ENCODE measurements at places on chromosomes 1 and 21.

GRCh38 chr1:150165622-150166612 is 16.2 kb downstream of the PLEKHO1 start:
- DNase-seq, result peak; percentile 74

GRCh38 chr1:179708434-179709195 is 34.5 kb upstream of the FAM163A start:
- no peak for DNase-seq

DNA sequence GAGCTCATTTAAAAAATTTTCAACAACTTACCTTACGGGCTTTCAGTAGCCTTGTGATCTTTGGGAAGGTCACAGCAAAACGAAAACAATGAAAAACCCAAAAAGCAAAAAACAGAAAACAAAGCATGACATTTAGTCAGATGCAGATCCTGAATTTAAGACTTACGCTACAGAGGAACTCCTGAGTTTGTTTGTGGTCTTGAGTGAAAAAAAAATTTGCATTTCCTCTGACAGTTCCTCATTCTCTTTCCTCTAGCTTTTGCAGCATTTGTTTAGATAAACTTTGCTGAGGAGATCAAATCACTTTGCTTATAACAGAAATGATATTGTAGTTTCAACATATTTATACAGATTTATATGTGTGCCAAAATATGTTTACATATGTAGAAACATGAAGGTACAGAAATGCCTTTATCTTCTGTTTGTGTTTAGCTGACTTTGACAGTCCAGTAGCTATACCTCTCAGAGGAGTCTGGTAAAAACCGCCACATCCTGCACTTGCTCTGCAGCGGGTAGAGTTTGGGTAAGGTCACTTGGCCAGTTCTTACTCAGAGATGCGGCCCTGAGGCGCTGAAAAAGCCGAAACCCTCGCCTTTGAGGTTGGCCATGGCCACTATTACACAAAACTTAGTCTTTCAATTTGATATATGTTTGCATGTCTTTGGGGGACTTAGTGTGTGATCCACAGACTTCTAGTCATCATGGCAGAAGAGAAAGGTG is 142.5 kb downstream of the TNR start:
- peak; percentile 48 for DNase-seq

DNA sequence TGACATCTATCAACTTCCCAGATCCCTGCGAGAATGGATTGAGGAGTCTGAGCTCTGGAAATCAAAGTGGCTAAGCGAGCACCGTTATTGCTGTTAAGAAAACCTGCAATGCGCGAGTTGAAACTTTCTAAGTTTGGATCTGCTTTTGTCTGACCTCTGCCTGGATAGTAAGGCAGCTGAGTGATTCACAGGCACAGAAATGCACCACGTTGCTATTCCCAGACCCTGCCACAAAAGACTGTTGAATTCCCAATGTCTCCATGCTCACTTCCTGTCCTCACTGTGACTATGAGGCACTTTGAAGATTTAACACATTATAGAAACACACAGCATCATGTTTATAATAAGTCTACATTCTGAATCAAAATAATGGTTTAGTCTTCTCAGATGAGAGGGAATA is 27.1 kb upstream of the CNIH3 start:
- no peak for DNase-seq

DNA sequence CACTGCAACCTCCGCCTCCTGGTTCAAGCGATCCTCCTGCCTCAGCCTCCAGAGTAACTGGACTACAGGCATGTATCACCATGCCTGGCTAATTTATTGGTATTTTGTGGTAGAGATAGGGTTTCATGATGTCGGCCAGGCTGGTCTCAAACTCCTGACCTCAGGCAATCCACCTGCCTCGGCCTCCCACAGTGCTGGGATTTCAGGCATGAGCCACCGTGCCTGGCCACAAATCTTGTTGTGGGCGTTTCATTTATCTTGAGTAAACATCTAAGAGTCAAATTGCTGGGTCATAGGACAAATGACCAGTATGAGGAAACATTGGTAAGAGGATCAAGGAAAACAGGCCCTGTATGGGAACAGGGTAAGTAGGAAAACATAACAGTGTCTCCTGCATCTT is 17.9 kb downstream of the TMEM200B start:
- peak; percentile 22 for DNase-seq

GRCh38 chr1:170594066-170594626 is 62.2 kb downstream of the GORAB start:
- no peak for DNase-seq

DNA sequence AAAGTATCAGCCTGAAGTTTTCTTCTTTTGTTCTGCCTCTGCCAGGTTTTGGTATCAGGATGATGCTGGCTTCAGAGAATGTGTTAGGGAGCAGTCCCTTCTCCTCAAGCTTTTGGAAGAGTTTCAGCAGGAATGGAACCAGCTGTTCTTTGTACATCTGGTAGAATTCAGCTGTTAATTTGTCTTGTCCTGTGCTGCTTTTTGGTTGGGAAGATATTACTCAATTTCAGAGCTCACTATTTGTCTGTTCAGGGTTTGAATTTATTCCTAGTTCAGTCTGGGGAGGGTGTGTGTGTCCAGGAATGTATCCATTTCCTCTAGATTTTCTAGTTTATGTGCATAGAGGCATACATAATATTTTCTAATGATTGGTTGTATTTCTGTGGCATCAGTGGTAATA is 12.8 kb downstream of the ZNF678 start:
- no peak for DNase-seq

DNA sequence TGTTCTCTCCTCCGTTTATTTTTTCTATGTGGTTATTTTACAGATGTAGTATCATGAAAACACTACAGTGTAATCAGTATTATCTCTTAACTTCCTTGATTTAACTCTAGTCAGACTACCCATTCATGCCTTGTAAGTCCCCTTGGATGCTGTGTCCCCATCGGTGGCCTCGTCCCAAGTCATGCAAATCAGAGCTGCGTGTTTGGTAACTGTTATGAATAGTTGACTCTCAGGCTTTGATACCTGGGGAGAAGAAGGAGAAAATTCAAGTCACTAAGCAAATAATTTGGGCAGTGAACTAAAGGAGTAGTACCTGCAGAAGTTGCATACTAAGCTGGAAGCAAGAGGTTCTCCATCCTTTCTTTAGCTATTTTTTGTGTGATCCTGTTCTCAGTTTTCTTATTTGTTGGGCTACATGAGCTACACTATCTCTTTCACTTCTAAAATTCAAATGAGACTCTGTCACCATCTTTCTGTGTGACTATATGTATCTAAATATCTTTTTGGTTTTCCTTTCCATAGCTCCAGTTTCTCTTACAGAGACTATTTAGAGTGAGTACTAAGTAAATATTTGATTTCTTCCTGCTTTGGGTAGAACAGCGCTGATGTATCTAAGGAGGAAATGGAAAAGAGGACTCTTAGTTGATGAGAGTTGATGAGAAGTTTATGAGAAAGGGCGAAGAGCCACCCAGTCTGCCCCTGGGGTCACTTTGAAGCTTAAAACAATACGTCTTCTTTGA is 50.9 kb downstream of the VANGL2 start:
- no peak for DNase-seq

DNA sequence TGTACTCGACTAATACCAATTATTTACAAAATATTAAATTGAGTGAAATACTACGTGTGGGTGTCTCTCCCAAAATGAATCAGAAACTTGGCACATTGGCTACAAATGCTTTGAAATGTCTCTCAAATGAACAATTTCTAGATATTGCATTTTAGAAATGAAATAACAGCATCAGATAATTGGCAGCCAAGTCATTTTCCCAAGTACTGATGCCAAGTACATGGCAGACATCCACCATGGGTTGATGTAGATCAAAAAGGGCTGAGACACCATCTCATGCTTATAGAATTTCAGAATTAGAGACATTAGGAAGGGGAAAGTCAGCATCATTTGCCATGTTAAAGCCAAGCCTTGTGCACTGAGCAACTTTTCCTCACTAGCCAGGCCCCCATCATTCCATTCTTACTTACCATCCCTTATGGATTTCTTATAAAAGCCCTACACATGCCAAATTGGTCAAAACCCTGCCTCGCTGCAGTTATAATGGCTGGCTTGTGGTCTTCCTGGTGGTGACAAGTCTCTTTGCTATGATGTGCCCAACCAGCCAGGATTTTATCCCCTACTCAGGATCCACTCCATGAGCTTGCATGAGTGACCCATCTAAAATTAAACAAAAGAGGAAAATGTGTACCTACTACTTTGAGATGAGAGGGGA is 73.1 kb downstream of the GREM2 start:
- DNase-seq, result no peak

DNA sequence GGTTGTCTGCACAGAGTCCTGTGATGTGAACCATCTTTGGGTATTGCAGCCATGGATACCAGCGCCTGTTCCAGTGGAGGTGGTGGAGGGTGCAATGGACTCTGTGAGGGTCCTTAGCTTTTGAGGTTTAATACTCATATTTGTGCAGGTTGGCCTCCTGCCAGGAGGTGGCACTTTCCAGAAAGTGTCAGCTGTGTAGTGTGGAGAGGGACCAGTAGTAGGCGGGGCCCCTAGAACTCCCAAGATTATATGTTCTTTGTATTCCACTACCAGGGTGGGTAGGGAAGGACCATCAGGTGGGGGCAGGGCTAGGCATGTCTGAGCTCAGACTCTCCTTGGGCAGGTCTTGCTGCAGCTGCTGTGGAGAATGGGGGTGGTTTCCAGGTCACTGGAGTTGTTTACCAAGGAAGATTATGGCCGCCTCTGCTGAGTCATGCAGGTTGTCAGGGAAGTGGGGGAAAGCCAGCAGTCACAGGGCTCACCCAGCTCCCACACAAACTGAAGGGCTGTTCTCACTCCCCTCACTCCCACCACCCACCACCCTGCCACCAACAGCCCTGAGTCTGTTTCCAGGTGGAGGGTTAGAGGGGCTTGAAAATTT is 31.2 kb upstream of the ZNF678 start:
- no peak for DNase-seq

- no peak for DNase-seq
These were observed 656.7 kb downstream of the AJAP1 start for GRCh38 chr1:5311147-5311546.

DNA sequence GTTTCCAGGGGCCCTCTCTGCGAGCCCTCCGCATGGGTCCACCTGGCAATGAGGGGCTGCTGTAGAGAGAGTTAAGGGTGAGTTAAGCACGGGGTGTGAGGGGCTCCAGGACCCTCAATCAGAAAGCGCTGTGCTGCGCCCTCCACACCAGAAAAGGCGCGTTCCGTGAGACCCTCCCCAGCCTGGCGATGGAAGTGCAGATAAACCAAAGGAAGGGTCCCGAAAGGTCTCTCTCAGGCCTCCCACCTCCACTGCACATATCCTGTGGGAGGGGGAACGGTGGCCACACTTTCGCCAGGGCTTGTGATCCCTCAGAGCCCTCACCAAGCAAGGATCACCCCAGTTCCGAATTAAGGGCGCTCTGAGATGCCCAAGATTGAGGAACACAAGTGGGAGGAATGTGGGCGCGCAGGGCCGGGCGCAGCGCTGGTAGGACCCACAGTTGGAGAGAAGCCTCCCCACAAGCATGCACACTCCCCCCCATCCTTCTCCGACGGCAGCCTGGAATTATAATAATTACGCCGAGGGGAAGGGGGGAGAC is 1.1 kb downstream of the WNT3A start:
- no peak for DNase-seq

DNA sequence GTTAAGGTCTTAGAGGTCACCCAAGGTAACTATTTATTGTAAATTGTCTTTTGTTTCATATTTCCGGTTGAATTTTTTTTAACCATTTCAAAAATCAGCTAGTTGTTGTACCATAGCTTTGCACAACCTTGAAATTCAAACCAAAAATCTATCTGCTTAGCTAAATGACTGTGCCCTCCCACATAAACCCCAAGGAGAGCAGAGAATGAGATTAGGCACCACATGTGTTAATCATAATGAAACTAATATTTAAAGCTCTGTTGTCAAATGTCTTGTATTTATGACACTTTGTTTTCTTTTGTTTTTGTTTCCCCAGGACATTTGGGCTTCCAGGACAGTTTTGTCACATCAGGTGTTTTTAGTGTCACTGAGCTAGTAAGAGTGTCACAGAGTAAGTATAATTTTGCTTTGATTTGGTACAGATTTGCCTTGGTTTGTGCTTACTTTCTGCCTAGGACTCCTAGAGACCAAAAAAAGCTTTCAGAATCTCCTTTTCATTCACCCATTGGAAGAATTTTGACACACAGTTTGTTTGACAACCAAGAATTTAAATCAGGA is 249.9 kb downstream of the NFIA start:
- DNase-seq, result no peak

DNA sequence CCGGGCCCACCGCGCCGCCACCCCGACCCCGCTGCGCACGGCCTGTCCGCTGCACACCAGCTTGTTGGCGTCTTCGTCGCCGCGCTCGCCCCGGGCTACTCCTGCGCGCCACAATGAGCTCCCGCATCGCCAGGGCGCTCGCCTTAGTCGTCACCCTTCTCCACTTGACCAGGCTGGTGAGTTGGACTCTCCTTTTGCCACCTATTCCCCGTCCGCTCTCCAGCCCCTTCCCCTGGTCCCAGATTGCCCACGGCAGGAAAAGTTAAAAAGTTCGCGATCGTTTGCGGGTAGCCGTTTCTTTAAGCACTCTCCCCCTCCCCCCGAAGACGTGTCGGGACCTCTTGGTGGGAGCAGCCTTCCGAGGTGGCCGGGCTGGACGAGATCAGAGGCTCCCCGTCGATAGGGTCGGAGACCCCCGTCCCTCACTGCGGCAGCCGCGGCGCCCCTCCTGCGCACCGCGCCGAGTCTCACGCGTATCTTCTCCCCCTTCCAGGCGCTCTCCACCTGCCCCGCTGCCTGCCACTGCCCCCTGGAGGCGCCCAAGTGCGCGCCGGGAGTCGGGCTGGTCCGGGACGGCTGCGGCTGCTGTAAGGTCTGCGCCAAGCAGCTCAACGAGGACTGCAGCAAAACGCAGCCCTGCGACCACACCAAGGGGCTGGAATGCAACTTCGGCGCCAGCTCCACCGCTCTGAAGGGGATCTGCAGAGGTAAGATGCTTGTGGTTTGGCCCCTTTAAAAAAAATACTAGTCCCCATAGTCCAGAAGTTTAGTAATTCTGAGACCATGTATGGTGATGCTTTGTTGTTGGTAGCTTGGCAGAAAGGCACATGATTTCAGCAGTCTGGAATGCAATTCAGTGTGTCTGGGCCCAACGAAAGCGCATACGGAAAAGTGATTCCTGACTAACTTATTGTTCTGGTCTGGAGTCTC is 576 bp downstream of the CCN1 start:
- peak; percentile 46 for DNase-seq

- no peak for DNase-seq
These were observed 14.0 kb downstream of the GTF2B start for GRCh38 chr1:88877382-88877825.

GRCh38 chr1:16371725-16372124 is 4.7 kb downstream of the SZRD1 start:
- DNase-seq, result peak; percentile 51

DNA sequence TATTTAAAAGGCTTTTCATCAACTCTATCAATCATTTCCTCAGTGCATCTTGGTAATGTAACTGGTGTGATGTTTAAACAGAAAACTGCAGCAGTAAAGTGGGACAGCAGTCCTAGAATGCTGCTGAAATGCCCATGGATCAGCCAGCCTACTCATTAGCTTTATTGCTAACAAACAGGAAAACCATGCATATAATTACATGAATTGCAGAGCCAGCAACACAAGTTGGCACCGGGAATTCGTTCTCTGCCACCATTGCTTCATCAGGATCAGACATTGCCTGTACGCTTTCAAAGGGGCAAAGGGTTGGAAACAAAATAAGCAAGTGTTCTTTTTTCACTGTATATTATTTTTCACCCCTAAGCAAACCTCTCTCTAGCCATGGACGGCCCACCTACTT is 276.2 kb upstream of the LRRC7 start:
- no peak for DNase-seq

GRCh38 chr1:203063287-203063686 is 22.5 kb downstream of the MYOG start:
- DNase-seq, result peak; percentile 29

GRCh38 chr1:1359308-1359663 is 931 bp upstream of the MXRA8 start:
- no peak for DNase-seq

- no peak for DNase-seq
These were observed 94.9 kb downstream of the DYRK1A start for GRCh38 chr21:37461479-37461878.
